ENCODE measurements at places on chromosomes 12 and 14.

DNA sequence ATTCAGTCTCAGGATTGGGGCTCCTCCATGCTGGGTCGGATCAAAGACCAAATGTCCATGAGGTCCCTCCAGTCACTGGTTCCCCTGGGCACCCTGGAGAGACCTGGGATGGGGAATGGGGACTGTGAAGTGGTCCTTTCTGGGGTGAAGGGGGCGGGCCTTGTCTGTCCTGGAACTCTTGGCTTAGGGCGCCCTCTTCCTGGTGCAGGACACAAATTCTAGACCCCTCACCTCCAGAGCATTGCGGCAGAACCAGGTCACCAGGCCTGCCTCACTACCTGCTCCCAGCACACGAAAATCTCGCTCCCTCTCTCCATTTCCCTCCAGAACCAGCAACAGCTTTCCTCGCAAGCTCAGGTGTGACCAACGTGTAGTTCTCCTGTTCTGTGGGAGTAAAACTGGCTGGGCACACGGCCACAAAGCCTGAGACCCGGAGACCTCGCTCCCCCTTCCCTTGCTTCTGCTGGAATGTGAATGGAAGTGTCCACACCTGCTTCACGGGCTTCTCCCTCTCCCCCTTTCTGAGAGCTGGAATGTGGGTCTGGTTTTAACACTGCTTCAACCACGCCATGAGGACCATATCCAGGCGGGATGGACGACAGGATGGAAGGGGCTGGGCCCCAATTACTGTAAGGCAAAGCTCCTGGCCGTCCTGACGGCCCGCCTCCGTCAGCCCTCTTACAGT, 112.7 kb downstream of the SCARB1 start:
- DNase-seq, result peak; percentile 26

- DNase-seq, result no peak
Observed at GRCh38 chr14:105484069-105484996, 2.4 kb upstream of the CRIP1 start.

GRCh38 chr12:94429191-94429590, 30.5 kb downstream of the CEP83 start:
- no peak for DNase-seq

DNA sequence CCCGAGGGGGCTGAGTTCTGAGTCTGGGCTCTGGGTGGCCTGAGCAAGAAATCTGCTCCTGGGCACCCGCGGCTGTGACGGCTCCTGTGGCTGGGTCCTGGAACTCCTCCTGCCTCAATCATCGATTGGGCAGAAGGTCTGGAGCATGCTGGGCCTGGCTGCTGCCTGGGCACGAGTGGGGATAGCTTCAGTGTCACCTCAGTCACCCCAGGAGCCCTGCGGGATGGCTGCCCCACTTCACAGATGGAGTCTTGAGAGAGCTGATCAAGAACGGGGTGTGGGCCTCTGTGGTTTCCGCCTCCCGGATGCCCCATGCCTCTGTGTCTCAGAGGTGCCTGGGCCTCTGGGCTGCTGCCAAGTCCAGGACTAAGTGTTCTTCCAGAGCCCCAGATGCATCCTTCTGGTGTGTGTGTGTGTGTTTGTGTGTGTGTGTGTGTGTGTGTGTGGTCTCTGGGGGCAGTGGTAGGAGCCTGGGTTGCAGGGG, 185.6 kb upstream of the C14orf180 start:
- DNase-seq, result peak; percentile 52

- no peak for DNase-seq
Observed at GRCh38 chr12:42144158-42144407, 591 bp downstream of the GXYLT1 start.

DNA sequence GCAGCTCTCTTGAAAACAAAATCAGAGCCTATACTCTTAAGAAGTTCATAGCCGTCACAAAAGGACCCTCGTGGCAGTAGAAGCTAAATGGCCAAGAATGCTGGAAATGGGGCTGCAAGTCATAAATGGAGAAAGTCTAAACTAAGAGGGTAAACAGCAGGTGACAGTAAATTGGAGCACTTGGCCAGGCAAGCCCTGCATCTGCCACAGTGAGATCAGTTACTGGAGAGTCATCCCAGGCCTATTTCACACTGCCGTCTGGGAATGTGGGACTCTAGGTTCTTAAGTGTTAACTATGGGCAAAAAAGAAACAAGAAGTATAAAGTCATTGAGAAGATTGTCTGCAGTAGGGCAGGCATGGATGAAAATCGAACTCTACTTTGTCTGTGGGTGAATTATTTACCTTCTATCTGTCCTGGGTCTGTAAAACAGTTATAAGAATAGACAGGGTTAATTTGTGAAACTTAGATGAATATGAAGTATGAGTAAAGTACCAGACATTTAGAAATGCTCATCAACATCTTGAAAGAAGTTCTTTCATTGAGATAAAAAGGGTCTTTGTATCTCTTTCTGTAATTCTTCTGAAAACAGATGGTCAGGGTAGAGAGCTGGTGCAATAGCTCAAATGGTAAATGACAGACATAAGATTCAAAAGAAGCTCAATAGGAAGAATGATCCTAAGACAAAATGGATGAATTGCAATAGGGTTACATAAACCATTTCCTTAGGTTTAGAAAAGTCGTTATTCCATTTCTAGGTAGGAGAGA, 792.5 kb downstream of the DIO2 start:
- peak; percentile 95 for DNase-seq

DNA sequence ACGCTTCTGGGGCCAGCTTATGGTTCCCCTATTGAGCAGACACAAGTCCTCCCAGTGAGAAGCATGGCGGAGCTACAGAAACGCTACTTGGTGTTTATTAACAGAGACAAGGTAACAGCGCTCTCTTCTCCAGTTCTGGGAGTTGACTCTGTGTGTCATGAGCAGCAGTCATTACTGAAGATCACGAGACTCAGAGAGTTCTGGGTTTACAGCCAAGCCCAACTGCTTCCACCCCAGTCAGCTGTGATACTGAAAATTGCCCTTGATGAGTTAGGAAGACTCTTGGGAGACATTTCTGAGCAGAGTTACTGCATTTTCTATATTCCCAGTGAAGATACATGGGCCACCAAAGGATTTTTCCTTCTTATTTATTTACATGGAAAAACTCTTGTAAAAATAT, 48.6 kb downstream of the CFAP251 start:
- DNase-seq, result no peak

DNA sequence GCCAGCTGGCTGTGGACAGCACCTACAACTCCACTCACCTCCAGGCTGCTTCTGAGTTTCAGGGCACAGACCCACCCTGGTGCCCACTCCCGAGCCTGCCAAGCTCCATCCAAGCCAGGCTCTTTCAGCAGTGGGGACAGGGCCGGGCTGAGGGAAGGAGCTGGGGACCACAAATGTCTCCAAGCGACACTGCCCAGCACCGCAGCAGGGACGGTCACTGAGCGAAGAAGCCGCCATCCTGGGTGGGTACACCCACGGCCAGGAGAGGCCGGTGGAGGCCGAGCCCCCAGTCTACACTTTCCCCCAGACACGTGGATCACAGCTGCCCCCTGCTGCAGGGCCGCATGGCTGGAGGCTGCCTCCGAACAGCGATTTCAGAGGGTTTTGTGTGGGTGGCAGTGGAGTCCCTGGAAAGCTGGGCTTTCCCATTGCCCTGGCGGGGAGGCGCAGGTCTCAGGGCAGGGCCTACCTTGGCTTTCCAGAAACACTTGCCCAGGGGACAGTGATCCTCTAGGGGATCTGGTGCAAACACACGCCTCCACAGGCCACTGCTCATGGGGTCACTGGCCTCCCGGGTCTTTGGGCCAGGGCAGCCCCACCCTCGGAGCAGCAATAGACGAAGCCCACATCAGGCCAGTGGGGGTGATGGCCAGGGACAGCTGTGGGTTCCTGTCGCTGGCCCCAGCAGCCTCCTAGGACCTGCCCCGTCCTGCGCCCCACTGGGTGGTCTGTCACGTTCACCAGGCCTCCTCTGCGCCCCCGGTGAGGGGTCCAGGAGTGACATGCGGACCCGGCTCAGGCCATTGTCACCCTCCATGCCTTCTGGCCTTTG, 1.2 kb upstream of the GPR132 start:
- DNase-seq, result no peak

DNA sequence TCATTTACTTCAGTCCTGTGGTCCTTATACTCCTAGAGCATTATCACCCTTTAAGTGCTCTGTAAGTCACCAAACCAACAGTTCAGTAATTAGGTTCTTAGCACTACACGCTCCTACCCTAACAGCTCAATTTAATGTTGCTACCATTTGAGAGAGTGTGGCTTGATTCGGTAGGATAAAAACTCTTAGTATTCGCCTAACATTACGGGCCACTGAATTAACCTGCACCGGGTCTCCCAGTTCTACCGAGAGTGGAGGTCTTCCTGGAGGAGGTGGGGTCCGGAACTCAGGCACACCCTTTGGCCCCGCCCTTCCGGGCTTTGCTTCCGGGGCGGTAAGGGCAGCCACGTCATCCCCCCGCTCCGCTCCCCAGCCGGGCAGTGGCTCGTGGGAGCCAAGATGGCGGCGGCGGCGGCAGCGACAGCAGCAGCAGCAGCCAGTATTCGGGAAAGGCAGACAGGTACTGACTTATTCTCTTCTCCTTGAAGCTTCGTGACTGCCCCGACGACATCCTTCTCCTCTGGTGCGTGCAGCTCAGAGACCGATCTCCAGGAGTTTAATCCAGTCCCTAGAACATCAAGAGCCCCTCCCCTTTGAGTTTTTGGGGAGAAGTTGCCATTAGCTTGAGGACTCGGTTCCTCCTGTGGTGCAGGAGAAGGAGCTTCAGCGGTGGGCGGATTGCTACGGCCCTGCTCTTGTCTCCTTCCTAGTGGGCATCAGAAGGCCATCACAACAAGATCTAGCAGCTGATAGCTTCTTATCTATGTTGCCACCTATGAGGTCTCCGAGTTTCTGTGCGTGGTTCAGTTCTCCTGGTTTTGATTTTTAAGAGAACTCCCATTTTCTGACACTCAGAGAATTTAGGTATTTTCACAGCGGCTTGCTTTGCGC, at the start of gene SCFD1:
TSS of gene SCFD1 (plus strand) at position 380 of the 891 bp plus-strand sequence. CDS start at position 400, 20 bp downstream.
- DNase-seq, result peak; percentile 97

DNA sequence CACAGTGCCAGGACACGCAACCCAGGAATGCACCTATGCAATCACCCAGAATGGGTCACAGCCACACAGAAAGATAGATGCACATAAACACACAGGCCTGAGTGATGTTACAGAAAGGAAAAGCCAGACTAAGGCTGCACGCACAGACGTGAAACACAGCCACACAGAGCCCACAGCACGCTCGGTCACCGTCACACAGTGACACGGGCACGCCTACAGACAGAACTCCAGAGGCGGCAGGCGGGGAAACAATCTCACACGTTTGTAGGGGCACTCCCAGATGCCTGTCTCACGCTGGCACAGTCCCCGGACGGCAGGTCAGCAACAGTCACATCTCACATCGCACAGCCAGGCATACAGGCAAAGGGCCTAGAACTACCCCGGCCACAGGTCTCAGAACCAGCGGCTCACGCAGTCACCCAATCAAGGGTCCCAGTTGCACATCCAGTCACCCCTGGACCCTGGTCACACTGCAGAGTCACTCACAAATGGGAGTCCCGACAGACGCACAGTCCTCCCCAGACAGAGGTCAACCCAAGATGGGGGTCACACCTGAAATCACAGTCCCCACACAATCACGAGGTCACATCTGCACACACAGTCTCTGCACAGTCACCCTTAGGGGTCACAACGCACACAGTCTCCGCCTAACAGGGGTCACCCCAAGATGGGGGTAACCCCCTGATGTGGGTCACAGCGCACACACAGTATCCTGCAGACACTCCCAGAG, 790 bp downstream of the SSH1 start:
- DNase-seq, result no peak

DNA sequence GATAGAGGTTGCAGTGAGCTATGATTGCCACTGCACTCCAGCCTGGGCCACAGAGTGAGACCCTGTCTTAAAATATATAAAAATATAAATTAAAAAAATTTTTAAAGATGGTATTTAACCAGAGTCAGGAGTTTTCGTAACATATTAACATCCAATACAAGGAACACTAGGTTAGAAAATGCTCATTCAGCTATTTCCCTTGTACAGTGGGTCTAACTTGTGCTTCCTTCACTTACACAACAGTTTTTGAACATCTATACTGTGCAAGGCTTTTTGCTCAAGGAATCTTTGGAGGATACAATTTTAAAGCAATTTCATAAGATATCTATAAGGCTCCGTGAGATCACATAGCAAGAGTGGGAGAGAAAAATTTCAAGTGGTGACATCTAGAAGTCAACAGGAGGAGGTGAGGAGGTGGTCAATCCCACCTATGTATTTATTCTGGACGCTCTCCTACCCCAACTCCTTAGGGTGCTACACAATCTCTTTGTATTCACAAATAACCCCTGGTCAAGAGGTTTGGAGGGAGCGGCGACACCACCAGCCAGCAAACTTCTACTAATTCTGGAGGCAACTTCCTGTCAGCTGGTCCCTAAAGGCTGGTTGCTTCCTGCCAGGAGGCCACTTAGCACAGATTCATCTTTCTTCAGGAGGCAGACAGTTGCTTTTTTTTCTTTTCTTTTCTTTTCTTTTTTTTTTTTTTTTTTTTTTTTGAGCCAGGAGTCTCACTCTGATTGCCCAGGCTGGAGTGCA, 22.2 kb downstream of the DUSP16 start:
- DNase-seq, result no peak

- DNase-seq, result peak; percentile 90
Observed at GRCh38 chr12:105740970-105741725, 397.6 kb downstream of the NUAK1 start.

DNA sequence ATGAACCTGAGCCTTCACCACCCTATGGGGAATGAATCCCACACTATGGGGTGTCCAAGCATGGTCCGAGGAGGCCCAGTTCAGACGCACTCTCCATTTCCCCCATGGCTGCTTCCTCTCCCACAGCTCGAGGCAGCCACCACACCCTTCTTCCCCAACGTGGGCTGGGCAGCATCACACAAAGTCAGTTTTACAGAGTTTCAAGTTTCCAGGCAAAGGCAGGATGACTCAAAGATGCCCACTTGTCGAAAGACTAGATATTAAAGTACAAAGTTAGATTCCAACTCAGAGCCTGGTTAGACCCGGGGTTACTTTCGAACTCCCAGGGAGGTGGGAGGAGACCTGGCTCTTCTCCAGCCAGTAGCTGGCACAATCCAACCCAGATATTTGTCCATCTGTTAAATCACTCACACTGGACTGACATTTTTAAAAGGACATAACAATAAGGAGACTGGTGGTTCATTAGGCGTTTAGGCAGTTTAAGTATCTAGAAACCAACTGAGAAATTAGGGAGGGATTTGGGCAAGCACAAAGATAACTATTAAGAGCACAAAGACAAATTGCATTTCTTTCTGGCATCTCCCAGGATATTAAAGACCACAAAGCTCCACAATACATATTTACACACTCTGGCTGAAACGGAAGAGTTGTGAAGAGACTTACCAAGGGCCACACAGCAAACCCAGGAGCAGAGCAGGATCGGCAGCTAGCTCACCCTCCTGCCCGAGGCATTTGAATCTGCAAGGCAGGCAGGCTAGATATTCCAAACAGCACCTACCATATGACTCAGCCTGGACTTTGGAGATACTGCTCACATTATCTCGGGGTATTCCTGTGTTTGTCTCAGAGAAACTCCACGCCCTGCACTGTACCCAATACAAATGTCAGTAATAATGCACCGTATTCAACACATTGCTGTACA, 34.8 kb downstream of the TMCC3 start:
- DNase-seq, result no peak

DNA sequence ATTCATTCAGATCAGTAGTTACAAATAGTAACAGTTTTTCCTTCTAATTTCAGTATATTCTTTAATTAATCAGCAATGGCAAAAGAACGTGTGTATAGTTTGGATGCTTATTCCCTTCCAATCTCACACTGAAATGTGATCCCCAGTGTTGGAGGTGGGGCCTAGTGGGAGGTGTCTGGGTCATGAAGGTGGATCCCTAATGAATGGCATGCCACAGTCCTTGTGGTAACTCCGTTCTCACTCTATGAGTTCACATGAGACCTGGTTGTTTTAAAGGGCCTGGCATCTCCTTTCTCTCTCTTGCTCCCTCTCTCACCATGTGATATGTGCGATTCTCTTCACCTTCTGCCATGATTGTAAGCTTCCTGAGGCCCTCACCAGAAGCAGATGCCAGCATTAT, 18.9 kb upstream of the SYNDIG1L start:
- peak; percentile 63 for DNase-seq

Data from NCI-H2171 treated with DMSO at 0.1 percent for 48 hours (cell line).